Left lung (tissue), 14 donors: ENCODE measurements at places on chromosomes 12 and 14. TPM values are rescaled to one million over a fixed set of nuclear protein-coding genes. Genes with fewer than 3 reads are reported as not detected.

Gene CD63
- 1,639 TPM for total RNA-seq

Gene EXOC3L4
- total RNA-seq, result 3.0 TPM

Gene IFNG-AS1
- 0.23 TPM for total RNA-seq

- DNase-seq, result peak; percentile 51
Observed at GRCh38 chr12:85322715-85323114, 42.7 kb downstream of the ALX1 start.

DNA sequence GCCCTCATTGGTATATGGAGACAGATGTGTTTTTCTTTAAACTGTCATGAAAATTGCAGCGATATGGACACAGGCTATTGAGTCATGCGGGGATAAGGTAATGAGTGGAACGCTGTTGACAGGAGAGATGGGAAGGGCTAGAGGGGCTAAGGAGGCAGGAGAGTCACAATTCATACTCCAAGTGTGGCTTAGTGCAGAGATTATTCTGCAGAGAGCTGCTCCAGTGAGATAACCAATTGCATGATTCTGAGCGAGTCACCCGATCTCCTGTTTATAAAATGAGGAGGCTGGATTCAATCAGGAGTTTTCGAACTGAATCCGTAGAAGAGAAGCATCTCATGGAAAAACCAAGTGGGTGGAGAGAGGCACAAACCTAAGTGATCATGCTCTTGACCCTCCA lies 106.4 kb upstream of the PLEKHG7 start:
- DNase-seq, result no peak

DNA sequence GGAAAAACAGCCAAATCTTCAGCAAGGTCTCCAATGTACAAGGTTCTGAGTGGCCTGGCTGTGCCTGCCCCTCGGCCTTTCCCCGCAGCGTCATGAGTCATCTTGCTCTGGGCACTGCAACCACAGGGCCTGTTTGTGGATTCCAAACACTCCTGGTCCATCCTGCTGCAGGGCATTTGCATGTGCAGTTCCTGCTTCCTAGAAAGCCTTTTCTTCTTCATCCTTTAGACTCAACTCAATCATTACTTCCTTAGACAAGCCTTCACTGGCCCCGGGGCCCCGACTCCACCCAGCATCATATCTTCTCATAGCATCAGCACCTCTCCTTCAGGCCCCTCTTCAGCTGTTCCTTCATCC lies 101.8 kb upstream of the EGLN3 start:
- no peak for DNase-seq

- peak; percentile 93 for DNase-seq
Observed at GRCh38 chr14:75295491-75296345, 17.1 kb downstream of the FOS start.

DNA sequence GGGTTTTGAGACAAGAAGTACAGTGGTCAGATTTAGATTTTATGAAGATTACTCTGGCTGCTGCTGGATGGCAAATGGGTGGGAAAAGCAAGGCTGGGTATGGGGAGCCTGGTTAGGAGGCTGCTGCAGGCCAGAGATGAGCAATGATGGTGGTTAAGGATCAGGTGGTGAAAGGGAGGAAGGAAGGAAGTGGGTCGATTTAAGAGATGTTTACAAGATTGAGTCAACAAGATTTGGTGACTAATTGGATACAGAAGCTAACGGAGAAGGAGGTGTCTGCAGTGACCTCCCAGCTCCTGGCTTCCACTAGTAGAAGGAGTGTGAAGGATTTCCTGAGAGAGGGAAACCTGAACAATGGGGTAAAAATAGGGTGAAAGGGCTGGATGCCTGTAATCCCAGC lies 18.7 kb downstream of the NOS1 start:
- no peak for DNase-seq
